ENCODE measurements at places on chromosomes 2 and 18.

DNA sequence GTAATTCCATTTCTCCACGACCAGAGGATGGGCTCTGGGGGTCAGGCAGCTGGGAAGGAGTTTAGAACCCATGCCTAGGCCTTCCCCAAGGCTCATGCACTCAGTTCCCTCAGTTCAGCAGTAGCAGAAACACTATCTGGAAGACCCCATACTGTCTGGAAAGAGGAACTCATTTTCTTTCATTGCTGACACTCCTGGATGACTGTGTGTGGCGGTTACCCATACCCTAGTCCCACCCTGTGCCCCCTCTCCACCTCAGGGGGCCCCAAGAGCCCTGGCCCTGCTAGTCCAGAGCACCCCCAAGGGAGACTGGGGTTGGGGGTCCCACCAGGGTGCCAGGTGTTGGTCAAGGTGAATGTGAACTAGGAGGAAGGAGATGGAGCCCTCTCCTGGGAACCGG lies 29.5 kb downstream of the TPRKB start:
- no peak for DNase-seq

DNA sequence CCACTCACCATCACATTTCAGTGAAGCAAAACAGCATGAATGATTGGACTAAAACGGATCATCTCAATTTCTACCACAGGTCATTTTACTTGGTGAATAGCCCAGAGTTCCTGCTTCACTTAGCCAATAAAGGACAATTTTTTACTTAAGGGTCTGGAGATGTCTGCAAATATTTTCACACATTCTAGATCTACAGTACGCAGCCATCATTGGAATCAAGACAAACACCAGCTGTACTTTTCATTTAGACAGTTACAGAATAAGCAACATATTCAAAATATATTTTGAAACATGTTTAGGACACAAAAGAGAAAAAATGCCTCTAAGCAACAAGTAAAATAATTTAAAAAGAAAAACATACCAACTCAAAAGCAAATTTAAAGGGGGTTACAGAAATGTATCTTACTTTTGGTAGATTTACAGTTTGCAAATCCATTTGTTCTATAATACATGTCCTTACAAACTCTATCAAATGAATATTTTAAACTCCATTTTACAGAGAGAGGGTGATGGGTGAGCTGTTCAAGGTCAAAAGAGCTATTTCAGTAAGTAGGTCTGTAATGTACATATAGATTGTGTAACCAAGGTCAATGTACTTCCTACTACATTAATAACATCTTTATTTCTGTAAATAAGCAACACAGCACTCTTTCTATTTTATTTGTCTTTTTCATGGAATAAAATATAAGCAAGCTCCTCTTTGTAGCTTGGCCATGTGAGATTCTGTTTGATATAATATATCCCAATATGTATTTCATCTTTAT lies 13.4 kb downstream of the PPP1R1C start:
- DNase-seq: no peak

DNA sequence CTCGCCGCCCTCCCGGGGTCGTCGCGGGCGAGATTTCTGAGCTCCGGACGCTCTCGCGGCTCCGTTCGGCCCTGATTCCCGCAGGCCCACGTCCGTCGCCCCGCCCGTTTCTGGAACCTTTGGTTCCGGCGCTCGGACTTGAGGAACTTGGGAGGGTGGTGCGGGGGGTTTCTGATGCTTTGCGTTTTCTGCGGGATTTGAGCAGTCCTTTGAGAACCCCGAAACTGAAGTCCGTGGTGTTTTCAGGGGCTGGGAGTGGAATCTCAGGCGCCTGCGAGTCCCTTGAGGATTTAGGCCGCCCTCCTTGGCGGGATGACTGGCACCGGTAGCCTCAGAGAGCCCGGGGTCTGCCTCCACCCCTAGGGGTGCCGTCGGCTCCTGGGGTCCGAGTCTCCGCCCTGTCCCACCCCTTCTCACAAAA lies 336 bp downstream of the THNSL2 start:
- DNase-seq: no peak

GRCh38 chr2:134281815-134282419 lies 28.0 kb downstream of the MGAT5 start:
- no peak for DNase-seq

DNA sequence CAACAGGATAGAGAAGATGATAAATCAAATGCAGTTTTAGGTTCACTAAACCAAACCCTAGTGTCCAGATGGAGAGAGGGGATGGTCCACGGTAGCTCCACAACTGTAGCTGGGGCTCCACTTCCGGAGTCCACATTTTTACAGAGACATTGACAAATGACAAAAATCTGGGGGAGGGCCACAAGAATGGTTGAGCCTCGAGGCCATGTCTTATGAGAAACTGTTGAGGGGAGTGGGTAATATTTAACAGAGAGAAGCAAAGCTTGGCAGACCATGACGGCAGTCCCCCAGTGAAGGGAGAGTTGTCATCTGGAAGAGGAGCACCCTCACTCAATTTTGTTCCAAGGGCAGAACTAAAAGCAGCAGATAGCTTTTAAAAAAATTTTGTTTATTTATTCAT lies 17.6 kb upstream of the EPHA4 start:
- no peak for DNase-seq

DNA sequence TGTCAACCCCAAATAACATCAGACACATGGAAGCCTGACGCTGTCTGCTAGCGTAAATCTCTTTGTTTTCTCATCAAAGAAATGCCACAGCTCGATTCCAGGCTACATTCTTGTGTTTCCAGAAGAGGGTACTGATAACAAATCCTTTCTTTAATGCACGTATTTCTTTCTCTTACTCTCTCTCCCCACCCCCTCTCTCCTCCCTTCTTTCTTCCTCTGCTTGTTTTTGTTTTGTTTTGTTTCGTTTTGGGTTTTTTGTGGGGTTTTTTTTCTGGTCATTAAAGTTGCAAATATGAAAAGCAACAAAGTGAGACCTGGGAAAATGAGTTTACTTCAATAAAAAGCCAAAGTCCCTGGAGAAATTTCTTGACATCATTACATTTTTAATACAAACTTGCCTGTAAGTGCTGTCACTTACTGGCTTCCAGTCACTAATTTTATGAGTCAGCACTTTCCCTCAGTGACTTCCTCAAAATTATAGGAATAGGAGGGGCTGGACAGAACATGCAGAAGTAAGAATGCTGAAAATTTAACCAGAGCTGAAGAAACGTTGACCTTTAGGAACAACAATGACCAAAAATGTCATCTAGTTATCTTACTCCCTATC lies 106.7 kb upstream of the NABP1 start:
- DNase-seq: no peak

- no peak for DNase-seq
These were observed 255.1 kb downstream of the METTL4 start for GRCh38 chr18:2316082-2316750.

DNA sequence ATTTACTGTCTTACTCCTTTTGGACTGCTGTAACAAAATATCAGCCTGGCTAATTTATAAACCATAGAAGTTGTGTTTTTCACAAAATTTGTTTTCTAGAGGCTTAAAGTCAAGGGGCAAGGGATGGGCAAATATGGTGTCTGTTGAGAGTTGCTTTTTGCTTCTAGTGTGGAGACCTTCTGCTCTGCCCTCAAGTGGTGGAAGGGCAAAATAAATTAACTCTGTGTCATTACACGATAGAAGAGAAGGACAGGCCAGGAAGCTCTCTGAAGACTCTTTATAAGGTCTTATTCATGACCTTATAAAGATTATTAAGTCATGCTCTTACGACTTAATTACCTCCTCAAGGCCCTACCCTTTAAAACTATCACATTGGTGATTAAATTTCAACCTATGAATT lies 181.2 kb upstream of the LRATD1 start:
- no peak for DNase-seq

DNA sequence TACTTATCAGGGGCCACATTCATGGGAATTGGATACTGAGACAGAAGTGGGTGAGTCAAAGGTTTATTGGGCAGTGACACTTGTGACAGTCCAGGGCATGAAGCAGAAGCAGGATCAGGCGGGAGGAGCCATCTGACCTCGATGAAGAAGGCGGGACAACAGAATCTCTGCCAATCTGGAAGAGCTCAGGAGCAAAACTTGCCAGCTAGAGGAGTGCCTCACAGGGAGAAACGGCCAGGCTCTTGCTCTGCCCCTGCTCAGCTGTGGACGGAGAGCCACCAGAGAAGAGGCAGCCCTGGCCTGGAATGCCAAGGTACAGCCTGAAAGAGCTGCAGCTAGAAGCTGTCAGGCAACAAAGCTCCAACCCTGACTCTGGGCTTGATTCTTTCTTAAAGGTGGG lies 16.9 kb downstream of the DAW1 start:
- no peak for DNase-seq

GRCh38 chr2:30155202-30155601 lies 8.4 kb downstream of the YPEL5 start:
- DNase-seq: no peak

- DNase-seq: no peak
These were observed 333.0 kb downstream of the CCDC178 start for GRCh38 chr18:33107511-33107910.

- no peak for DNase-seq
These were observed 53.5 kb downstream of the RASGRP3 start for GRCh38 chr2:33529771-33530481.

DNA sequence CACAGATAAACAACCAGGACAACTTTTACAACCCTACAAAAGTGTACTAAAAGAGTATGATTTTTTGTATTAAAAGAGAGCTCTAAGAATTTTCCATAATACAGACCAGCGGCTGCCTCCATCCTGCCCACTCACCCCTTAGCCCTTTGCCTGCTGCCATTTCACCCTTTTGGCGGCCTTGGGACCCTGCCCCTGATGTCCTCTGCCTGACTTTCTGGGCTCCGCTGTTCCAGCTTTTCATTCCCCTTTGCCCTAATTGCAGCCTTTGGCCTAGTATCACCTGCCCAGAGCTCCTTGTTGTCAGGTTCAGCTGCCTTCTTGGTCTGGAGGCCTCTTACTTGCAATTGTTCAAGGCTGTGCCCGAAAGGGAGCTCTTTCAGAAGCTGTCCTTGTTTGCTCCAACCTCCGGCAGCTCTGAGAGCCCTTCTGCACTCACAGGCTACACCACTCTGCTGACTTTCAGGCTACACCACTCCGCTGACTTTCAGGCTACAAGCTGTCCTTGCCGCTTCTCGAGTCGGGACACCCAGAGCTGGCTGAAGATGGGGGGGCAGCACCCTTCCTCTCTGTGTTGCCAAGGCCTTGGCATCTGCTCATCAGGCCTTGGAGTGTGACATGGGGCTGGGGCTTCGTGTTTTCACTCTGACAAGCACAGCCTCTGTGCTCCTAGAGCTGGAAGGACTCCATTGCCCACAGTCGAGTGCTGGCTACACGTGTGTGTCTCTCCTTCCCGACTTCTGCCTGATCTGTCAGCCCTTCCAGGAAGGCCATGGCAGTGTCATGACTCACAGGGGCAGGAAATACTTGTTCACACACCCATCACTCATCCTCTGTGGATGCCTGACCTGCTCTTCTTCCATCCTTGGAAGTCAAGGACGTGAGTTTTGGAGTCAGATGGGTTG lies 43.1 kb upstream of the HDAC4 start:
- no peak for DNase-seq

DNA sequence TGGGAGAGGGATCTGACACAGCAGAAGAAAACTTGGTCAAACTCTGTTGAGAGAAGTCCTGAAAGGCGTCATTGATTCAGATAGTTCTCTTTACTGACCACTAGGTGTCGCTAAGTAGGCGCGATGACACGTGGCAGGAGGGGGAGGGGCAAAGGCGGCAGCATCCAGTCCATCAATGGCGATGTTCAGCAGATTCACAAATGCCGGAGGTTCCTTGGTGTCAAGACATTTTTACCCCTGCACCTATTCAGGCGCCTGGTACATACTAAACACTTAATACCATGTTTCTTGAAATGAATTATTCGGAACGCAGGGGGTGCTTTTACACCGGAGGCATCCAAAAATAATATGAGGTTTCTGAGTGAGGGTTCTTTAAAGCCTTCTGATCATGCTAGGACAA lies 3.0 kb upstream of the PLEK start:
- peak; percentile 79 for DNase-seq

GRCh38 chr2:115162494-115163293 lies 720.3 kb downstream of the DPP10 start:
- no peak for DNase-seq

DNA sequence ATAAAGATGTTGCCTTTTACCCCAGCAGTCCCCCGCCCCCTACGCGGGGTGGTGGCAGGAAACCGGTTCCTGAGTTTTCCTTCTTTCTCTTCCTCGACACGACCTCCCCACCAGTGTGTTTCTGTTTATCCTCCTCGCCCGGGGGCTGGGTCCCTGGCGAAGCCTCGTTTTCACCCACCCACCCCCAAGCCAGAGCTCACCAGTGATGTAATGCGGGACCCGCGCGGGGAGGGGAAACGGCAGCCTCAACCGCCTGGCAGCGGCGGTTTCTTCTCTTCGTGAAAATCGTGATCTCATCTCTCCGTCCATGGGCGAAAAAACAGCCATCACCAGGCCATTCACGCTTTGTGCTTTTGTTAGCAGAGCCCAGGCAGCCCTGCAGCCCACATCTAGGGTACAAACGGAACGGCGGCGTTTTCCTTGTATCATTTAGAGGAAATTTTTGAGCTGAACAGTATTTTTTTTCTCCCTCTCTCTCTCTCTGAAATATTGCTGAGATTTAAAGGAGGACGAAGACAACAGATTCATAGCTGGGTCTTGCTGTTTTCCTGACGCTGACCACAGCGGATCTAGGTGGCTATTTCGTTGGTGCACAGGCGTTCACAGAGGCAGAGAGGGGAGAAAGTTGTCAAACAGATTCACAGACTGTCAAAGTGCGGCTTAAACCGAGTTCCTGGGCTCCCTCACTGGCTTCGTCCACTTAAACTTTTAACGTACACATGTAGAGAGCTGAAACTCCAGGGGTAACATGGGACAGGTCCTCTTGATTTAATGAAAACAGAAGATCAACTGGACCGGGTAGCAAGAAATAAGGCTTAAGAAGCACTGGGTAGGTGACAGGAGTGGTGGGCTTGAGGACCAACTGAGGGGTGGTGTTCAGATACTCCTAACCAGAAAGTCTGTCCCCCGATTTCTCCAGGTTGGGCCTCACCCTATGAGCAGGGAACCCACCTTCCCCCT lies 21.9 kb upstream of the PAX3 start:
- no peak for DNase-seq

DNA sequence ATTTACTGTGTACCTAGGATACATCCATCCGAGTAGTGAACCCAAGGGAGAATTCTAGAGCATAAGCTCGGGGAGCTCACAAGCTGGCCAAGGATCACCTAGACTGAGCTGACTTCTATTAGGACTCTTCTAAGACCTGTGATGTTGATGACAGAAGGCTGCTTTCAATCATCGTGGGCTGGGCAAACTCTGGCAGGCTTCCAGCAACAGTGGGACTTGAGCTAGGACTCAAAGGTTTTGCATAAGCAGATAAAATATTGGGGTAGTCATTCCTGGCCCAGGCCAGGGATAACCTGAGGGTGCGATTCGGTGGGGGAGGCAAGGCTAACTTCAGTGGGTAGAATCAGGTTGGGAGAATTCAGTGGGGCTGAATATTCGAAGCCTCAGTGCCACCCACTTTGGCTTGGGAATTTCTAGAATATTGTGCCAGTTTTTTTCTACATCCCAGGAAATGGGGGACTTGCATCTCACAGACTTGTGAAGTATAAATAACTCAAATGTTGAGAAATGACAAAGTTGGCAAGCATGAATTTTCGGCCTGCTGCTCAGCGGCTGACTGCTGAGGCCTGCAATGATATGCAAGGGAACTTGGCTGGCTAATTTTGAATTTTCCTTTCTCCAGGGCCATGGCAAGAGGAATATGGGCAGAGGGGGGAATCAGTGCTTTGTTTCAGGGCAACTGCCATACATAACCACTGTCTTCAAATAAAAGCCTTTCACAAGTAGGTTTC lies 274.3 kb downstream of the PRKCE start:
- no peak for DNase-seq

Data from activated CD8-positive, alpha-beta memory T cell treated with anti-CD3 and anti-CD28 coated beads, Interleukin-2, amount 50 U/mL, for 4 hours (primary cell).